ENCODE measurements at places on chromosomes 16 and 17. TPM values are rescaled to one million over a fixed set of nuclear protein-coding genes. Genes with fewer than 3 reads are reported as not detected.

Gene DNAI2
- polyA plus RNA-seq: 0.37 TPM

Gene MSLN
- polyA plus RNA-seq: 21.3 TPM

Gene TNP2
- not detected for polyA plus RNA-seq

Gene SLC12A3
- 32.0 TPM for polyA plus RNA-seq

- no peak for DNase-seq
These were observed 132.1 kb downstream of the CMIP start for GRCh38 chr16:81576696-81577095.

Gene CACNG1
- 0.09 TPM for polyA plus RNA-seq

Gene SLC22A31
- 0.63 TPM for polyA plus RNA-seq

Gene FAM20A
- polyA plus RNA-seq: 19.2 TPM

Gene MT1A
- polyA plus RNA-seq: not detected

DNA sequence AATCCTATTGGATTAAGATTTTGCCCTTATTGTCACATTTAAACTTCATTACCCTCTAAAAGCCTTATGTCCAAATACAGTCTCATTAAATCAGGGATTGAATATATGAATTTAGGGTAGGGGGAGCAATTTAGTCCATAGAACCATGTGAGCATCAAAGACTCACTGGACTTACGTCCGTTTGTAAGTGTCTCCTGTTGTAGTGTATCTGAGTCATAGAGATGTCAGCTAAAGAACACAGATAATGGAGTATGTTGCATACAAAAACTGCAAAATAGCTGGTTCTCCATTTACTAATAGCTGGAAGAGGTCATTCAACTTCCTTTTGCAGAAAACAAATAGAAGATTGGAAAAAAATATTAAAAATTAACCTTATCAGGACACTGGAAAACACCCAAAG is 599.1 kb upstream of the SOX9 start:
- DNase-seq: no peak

- peak; percentile 39 for DNase-seq
These were observed 2.8 kb upstream of the XAF1 start for GRCh38 chr17:6753006-6753445.

DNA sequence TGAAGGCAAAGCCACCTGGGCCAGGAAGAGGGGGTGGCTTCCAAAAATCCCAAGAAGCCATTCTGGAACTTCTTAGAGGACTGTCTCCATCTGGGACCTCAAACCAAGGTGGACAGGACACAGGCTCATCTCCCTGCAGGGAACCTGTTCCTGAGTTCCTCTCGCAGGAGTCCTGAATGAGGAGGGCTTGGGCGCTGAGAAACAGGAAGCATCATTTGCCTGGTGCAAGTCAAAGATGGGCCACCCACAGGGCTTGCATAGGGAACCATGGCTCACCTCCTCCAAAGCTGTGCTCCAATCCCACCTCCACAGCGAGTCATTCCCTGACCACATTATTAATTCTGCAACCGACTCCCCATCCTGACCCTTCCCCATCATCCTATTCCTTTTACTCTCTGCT is 55.0 kb upstream of the RPL38 start:
- DNase-seq: no peak

Gene CD300E
- polyA plus RNA-seq: 0.13 TPM

GRCh38 chr16:81489547-81490267 is 45.1 kb downstream of the CMIP start:
- no peak for DNase-seq

Gene CES1
- polyA plus RNA-seq: 2.8 TPM

DNA sequence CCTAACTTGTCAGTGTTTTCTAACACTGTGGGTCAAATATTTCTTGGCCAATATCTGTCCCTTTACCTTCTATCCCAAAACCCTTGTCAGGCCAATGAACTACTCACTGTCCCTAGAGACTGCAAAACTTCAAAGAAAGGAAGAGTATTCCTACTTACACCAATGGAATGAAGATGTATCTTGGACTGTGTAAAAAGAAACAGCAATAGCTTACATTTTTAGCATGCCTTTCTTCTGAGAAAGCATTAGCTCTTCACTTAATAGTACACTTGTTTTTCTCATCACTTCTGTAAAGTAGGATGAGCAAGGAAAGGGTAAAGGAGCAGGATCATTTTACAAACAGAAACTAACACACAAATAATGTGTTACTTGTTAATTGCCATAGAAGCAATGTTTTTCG is 73.9 kb downstream of the STH start:
- DNase-seq: no peak

- DNase-seq: no peak
These were observed 177.9 kb downstream of the SEC14L1 start for GRCh38 chr17:77318491-77319210.

Gene FAAP100
- 40.7 TPM for polyA plus RNA-seq

- no peak for DNase-seq
These were observed 3.3 kb downstream of the HOXB9 start for GRCh38 chr17:48622857-48623256.

GRCh38 chr17:8188263-8188839 is 1.6 kb downstream of the BORCS6 start:
- no peak for DNase-seq

- no peak for DNase-seq
These were observed 206.7 kb downstream of the SHISA9 start for GRCh38 chr16:13108126-13108525.

DNA sequence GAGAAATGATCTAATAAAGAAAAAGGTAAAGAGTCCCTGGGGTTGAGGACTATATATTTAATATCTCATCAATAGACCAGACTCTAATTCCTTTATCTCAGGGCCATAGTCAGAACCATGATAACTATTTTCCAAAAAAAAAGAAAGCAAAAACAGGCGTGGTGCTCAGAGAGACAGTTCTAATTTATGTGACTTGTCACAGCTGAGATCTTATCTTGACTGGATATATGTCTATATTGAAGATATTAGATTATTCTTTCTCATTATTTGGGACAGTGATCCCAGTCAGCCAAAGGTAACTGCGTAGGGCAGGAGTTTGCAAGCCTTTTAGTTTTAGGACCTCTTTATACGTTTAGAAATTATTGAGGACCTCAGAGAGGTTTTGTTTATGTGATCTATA is 52.4 kb downstream of the ITFG1 start:
- DNase-seq: no peak

GRCh38 chr16:71808593-71809459 is at the start of gene AP1G1:
Gene AP1G1, minus strand, starts transcription at chr16:71808834. Its CDS starts 19,355 bp downstream, at chr16:71789479.
- DNase-seq: peak; percentile 98

DNA sequence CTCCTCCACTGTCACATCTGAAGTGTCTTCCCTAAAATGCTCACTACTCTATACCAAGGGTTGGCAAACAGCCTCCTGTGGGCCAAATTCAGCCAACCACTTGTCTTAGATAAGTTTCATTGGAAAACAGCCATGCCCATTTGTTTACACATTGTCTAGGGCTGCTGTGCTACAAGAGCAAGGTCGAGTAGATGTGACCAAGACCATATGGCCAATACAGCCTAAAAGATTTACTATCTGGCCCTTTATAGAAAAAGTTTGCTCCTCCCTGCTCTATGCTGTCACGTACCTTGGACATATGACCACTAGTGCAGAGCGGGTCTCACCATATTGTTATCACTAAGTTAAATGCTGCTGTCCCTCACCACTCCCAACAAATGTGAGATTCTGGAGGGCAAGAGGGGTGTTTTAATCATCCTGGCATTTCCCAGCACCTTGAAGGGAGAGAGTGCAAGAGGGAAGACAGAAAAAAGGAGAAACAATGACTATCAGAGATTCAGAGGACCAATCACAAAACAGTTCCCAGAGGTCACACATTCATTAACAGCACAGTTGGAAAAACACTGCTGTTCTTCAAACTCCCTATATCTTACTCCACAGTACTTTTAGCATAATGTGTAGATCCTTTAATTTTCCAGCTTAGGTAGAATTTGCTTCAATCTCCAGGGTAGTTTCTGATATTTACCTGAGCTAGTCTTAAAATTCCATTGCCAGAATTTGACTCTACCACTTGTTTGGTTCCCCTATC is 13.2 kb downstream of the LSM12 start:
- no peak for DNase-seq

DNA sequence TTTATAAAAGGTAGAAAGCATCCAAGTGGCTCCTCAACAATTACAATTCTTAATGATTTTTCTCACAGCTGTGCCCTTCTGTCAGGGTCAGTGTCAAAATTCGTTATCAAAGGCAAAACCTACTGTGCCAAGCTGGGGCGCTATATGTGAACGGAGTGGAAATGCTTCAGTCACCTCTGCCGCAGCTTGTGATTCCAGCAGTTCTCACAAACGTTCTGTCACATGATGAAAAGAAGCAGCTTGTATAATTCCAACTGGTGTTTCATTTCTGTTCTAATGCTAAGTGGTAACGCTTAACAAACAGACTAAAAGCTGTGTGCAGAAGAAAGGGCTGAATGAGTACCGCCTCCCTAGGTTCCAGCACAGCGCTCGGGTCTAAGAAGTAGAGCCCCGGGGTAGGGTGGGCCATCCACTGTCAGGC is 14.2 kb downstream of the PLD6 start:
- peak; percentile 24 for DNase-seq

Gene FGF11
- 6.7 TPM for polyA plus RNA-seq

DNA sequence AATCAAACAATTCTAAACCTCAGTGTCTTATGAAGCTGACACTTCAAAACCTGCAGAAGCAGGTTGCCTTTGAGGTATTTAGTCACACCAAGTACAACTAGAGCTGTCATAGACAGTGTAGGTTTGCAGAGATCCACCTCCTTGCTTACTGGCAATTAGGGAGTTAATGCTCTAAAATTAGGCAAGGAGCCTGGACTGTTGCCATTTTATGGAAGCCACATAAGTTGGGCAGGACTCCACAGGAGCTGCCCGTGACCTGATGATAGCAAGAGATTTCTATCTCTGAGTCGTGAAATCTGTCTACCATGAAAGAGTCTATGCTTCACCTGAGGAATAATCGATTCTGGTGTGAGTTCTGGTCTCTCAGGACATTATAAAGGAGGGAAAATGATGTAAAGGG is 8.9 kb downstream of the EME1 start:
- no peak for DNase-seq

GRCh38 chr17:8062807-8063483 is 24.1 kb downstream of the ALOX15B start:
- no peak for DNase-seq

GRCh38 chr16:67922740-67923139 is 8.9 kb downstream of the CTRL start:
- no peak for DNase-seq

- no peak for DNase-seq
These were observed 482 bp upstream of the SSH2 start for GRCh38 chr17:29930409-29931010.

DNA sequence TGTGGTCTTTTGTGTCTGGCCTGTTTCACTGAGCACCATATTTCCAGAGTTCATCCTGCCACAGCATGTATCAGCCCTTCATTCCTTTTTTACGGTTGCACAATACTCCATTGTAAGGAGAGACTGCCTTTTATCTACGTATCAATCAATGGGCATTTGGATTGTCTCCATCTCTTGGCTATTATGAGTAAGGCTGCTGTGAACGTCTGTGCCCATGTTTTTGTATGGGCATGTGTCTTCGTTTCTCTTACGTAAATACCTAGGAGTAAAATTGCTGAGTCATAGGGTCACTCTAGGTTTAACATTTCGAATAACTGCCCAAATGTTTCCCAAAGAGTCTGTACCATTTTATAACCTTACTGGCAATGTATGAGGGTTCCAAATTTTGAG is 202.8 kb upstream of the FOXF1 start:
- DNase-seq: no peak

All from renal pelvis (tissue), 12 donors.